GM23248 (cell line): ENCODE measurements at places on chromosomes 13 and 19. TPM values are rescaled to one million over a fixed set of nuclear protein-coding genes. Genes with fewer than 3 reads are reported as not detected.

The KLK2 gene
- not detected in 2 replicates for polyA plus RNA-seq

The MTUS2 gene
- polyA plus RNA-seq: 0.62 and 0.74 TPM in 2 replicates

The BEST2 gene
- polyA plus RNA-seq: not detected in 2 replicates

The GNG7 gene
- 0.13 and 0.16 TPM in 2 replicates for polyA plus RNA-seq
